B cell (primary cell): ENCODE measurements at places on chromosomes 4 and X. TPM values are rescaled to one million over a fixed set of nuclear protein-coding genes. Genes with fewer than 3 reads are reported as not detected.

Gene CXCL10
- total RNA-seq, result not detected in 2 replicates

Gene KIAA1210
- not detected in 2 replicates for total RNA-seq

Gene NUDT9
- 17.5 and 21.5 TPM in 2 replicates for total RNA-seq

Gene SPACA5
- total RNA-seq, result not detected in 2 replicates

Gene SCRG1
- not detected in 2 replicates for total RNA-seq

Gene CLDN34
- not detected in 2 replicates for total RNA-seq

Gene MPP1
- total RNA-seq, result 7.2 and 7.7 TPM in 2 replicates

Gene CT55
- total RNA-seq, result not detected in 2 replicates

Gene FHDC1
- 0.56 and 0.57 TPM in 2 replicates for total RNA-seq

Gene LANCL3
- total RNA-seq, result 0.12 and 0.17 TPM in 2 replicates

- no peaks in the 10 kb centered on the region for H3K27me3 ChIP-seq
- no peak overlapping the region for H3K4me3 ChIP-seq
- no peak overlapping the region for H3K27ac ChIP-seq
- no peak for DNase-seq
Measured at GRCh38 chr4:70158576-70158975, 4.5 kb downstream of the PRR27 start.

- peak overlapping the region; percentile 61 for H3K4me3 ChIP-seq
- H3K36me3 ChIP-seq, result no peaks in the 10 kb centered on the region
- H3K4me1 ChIP-seq, result peaks cover 14% of the 10 kb centered on the region
- H3K27me3 ChIP-seq, result no peaks in the 10 kb centered on the region
- DNase-seq, result peak; percentile 63
Measured at GRCh38 chr4:118850488-118851173, 14.7 kb upstream of the SEC24D start.

- H3K36me3 ChIP-seq, result no peaks in the 10 kb centered on the region
- H3K27ac ChIP-seq, result no peak overlapping the region
- DNase-seq, result no peak
- no peak overlapping the region for H3K4me3 ChIP-seq
Measured at GRCh38 chr4:153763404-153763803, 3.6 kb upstream of the RNF175 start.

GRCh38 chrX:54708404-54708803 is 89.7 kb downstream of the ITIH6 start:
- H3K4me3 ChIP-seq, result no peak overlapping the region
- H3K4me1 ChIP-seq, result no peaks in the 10 kb centered on the region
- H3K27ac ChIP-seq, result no peak overlapping the region

- no peak overlapping the region for H3K27ac ChIP-seq
- no peak overlapping the region for H3K4me3 ChIP-seq
- H3K27me3 ChIP-seq, result no peaks in the 10 kb centered on the region
- DNase-seq, result no peak
- H3K4me1 ChIP-seq, result no peaks in the 10 kb centered on the region
Measured at GRCh38 chr4:188299161-188299560, 159.9 kb downstream of the TRIML1 start.

GRCh38 chr4:27490766-27491165 is 630.1 kb downstream of the STIM2 start:
- no peaks in the 10 kb centered on the region for H3K36me3 ChIP-seq
- H3K27me3 ChIP-seq, result no peaks in the 10 kb centered on the region
- H3K4me3 ChIP-seq, result no peak overlapping the region
- no peak for DNase-seq
- H3K27ac ChIP-seq, result no peak overlapping the region

- H3K4me1 ChIP-seq, result peaks cover 4% of the 10 kb centered on the region
- H3K27ac ChIP-seq, result no peak overlapping the region
- no peaks in the 10 kb centered on the region for H3K36me3 ChIP-seq
Measured at GRCh38 chrX:153684467-153685155, 3.1 kb upstream of the SLC6A8 start.

- no peaks in the 10 kb centered on the region for H3K4me1 ChIP-seq
- no peak for DNase-seq
- peaks cover 7% of the 10 kb centered on the region for H3K36me3 ChIP-seq
- H3K27me3 ChIP-seq, result no peaks in the 10 kb centered on the region
Measured at GRCh38 chrX:16814597-16814996, 28.3 kb downstream of the TXLNG start.

- H3K27me3 ChIP-seq, result no peaks in the 10 kb centered on the region
- DNase-seq, result no peak
- H3K4me3 ChIP-seq, result no peak overlapping the region
- H3K36me3 ChIP-seq, result peaks cover 24% of the 10 kb centered on the region
Measured at GRCh38 chr4:185256446-185256845, 47.0 kb downstream of the SNX25 start.

- H3K36me3 ChIP-seq, result no peaks in the 10 kb centered on the region
- DNase-seq, result no peak
- no peak overlapping the region for H3K27ac ChIP-seq
- no peak overlapping the region for H3K4me3 ChIP-seq
- no peaks in the 10 kb centered on the region for H3K4me1 ChIP-seq
Measured at GRCh38 chrX:17767734-17768133, 30.4 kb downstream of the SCML1 start.

DNA sequence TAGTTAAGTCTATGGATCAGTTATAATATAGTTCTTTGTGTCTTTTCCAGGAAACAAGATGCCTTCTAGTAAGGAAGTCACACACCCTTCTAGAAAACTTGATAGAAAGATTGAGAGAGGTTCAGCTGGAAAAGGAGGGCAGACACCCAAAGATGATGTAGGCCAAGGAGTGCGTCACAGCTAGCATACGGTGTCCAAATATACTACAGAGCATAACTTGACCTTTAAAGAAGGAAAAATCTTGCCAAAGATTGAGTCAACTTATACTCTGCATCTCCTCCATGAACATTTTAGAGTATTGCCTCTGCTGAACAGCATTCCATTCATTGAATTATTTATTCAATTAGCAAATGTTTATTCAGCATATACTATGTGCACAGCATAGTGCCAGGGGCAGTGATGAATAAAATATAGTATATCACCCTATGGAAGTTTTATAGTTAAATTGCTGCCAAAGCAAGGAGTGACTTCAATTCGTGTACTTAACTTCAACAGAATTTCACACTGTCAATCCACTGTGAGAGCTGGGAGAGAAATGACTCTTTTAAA is 51.9 kb upstream of the SLC6A14 start:
- H3K27me3 ChIP-seq, result no peaks in the 10 kb centered on the region
- H3K27ac ChIP-seq, result no peak overlapping the region
- H3K4me3 ChIP-seq, result no peak overlapping the region
- H3K36me3 ChIP-seq, result no peaks in the 10 kb centered on the region

DNA sequence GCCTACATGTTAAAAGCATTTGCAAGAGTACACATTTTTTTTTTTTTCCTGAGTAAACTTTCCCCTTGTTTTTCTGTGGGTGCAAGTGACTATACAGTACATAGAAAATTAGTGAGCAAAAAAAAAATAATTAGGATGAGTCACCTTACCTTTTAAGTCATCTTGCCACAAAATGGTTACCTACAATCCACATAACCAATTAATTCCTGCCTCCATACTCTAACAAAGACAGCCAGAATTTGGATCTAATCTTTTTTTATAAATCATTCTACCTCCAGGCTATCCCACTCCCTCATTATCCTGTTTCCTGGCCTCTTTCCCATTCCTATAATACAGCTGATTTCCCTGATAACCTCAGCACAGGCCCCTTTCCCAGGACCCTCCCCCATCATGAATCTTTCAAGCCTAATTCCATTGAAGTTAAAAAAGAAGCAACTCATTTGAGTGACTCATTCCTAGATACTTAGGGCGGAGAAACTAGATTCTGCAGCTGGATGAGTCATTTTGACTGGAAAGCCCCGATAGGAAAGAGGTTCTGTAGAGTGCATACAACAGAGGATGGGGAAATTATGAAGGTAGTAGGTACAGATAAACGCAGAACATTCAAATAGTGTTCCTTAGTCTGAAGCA is 128.2 kb downstream of the C4orf51 start:
- no peak overlapping the region for H3K4me3 ChIP-seq
- H3K27ac ChIP-seq, result no peak overlapping the region

- peak overlapping the region; percentile 95 for H3K27ac ChIP-seq
- no peaks in the 10 kb centered on the region for H3K27me3 ChIP-seq
- H3K4me1 ChIP-seq, result peaks cover 85% of the 10 kb centered on the region
- no peaks in the 10 kb centered on the region for H3K36me3 ChIP-seq
Measured at GRCh38 chrX:12956704-12957534, 18.0 kb upstream of the TMSB4X start.

DNA sequence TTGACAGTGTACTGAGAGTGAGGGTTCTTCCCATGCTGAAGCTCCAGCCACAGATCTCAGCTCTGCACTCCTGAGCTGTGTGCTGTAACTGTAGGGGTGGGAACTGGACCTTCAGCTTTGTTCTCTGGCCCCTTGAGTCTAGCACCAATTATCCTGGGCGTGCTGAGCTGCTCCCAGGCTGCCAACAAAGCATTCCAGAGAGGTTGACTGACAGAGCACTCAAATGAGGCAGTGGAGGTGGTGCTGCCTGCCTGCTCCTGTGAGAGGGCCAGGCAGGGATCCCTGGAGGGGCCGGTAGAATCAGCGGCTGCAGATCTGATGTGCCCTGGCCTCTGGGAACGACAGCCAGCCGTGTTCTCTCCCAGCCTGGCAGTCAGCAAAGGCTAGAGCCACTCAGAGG is 375.7 kb upstream of the AADAT start:
- no peak overlapping the region for H3K4me3 ChIP-seq
- DNase-seq, result no peak
- no peaks in the 10 kb centered on the region for H3K4me1 ChIP-seq
- no peaks in the 10 kb centered on the region for H3K27me3 ChIP-seq
- H3K27ac ChIP-seq, result no peak overlapping the region
